WTC11 (cell line): ENCODE measurements at places on chromosomes 3 and 15. TPM values are rescaled to one million over a fixed set of nuclear protein-coding genes. Genes with fewer than 3 reads are reported as not detected.

The EOMES gene
- total RNA-seq: 0.76 to 1.4 TPM (median 1.1 TPM) in 3 replicates

The TRPM1 gene
- total RNA-seq: 0.32 to 1.2 TPM (median 0.77 TPM) in 3 replicates

The SLC22A13 gene
- total RNA-seq: 0.16 to 0.42 TPM (median 0.30 TPM) in 3 replicates

The LMAN1L gene
- not detected in 3 replicates for total RNA-seq

The RSRC1 gene
- 21.3 to 27.7 TPM (median 26.6 TPM) in 3 replicates for total RNA-seq

DNA sequence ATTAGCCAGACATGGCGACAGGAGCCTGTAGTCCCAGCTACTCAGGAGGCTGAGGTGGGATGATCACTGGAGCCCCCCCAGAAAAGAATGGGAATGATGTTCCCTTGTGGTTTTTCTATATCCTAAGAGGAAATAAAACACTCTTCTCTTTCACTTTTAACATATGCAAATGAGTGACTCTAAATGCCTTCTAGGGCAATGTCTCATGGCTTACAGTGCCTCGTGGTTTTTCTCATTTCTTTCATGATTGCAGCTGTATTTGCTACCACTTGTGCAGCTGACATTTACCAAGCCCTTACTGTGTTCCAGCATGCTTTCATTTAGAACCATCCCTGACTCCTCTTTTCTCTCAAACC, 26.4 kb downstream of the STOML1 start:
- DNase-seq: no peak

DNA sequence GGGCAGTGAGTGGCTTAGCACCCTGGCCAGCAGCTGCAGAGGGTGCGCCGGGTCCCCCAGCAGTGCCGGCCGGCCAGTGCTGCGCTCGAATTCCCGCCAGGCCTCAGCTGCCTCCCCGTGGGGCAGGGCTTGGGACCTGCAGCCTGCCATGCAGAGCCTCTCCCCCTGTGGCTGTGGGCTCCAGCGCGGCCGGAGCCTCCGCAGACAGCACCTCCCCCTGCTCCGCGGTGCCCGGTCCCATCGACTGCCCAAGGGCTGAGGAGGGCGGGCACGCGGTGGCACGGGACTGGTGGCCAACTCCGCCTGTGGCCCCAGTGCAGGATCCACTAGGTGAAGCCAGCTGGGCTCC, 386.3 kb downstream of the CNTN4 start:
- no peak for DNase-seq

DNA sequence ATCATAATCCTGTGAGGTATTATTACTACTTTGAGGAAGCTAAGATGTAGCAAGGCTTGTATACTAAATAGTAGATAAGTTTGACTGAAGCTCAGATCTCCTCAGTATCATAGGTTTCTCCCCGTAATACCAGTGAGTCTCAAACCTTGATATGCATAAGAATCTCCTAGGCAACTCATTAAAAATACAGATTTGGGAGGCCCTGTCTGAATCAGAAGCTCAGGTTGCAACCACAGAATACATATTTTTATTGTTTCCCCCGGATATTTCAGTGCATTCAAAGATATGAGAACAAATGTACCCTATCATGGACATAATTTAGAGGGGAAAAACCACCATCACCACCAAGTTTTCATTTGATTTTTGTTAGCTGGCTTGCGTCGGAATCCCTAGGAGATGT, 242.1 kb upstream of the C2CD4B start:
- no peak for DNase-seq

- no peak for DNase-seq
These were observed 15.0 kb downstream of the PDIA5 start for GRCh38 chr3:123081718-123082369.
